Muscle of leg (tissue), 16 donors: ENCODE measurements at places on chromosomes 7 and 10. TPM values are rescaled to one million over a fixed set of nuclear protein-coding genes. Genes with fewer than 3 reads are reported as not detected.
A peak's percentile ranks its signal among the peaks of the same experiment; 100 is the strongest.

DNA sequence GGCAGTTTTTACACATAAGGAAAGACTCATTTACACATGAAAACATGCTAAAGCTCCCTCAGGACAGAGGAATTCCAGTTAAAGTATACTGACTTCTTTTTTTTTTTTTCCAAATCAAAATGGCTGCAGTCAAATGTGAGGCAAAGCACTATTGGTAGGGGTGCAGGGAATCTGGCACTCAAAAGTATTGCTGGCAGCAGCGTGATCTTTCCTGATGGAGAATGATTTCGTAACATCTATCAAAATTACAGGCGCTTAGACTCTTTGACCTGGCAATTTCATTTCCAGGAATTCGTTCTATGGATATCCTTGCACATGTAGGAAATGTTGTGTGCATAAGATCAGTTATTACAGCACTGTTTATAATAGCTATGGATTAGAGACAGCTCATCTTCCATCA lies 65.7 kb downstream of the VSTM4 start:
- peaks cover 33% of the 10 kb centered on the region for H3K36me3 ChIP-seq
- no peak overlapping the region for H3K4me3 ChIP-seq
- H3K27me3 ChIP-seq = no peaks in the 10 kb centered on the region

DNA sequence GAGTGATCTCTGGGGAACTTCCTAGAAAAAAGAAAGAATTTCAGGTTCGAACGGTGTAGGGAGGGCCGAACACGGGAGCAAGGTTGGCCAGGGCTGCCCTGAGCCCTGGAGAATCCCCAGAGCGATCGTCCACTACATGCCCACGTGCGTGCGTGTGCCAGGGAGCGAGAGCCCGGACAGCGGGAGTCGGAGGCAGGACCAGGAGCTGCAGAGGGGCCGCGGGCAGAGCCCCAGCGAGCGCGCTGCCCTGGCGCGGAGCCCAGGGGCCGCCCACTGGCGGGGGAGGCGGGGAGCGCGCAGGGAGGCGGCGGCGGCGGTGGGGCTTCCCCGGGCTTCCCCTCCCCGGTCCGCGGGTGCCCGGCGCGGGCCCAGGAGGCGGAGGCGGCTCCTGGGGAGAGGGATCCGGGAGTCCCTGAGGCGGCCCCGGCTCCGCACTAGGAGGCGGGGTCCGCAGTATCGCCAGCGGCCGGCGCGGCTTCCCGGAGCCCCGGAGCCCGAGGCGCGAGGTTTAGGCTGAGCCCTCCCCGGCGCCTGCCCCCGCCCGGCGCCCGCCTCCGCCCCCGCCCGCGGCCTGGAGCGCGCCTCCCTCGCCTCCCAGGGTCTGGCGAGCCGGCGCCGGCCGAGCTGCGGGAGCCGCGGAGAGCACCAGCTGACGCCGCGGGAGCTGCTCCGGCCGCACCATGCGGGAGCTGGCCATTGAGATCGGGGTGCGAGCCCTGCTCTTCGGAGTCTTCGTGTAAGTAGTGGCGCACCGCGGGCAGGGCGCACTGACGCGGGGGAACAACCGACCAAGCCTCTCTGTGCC lies at the start of gene PLPP4:
TSS of gene PLPP4 (plus strand) at position 602 of the 805 bp plus-strand sequence. CDS start at position 681, 79 bp downstream.
- peaks cover 12% of the 10 kb centered on the region for H3K4me1 ChIP-seq
- peak within 1 kb of the TSS; percentile 29 for H3K4me3 ChIP-seq
- H3K27ac ChIP-seq = no peak within 1 kb of the TSS
- no peaks in the 10 kb centered on the region for H3K36me3 ChIP-seq
- peaks cover 54% of the 10 kb centered on the region for H3K27me3 ChIP-seq
- peak; percentile 46 for DNase-seq

SLC13A1 gene
- not detected for polyA plus RNA-seq

GRCh38 chr10:71069909-71070666 lies 142.3 kb upstream of the UNC5B start:
- H3K27ac ChIP-seq = no peak overlapping the region
- H3K4me3 ChIP-seq = no peak overlapping the region
- H3K27me3 ChIP-seq = peaks cover 3% of the 10 kb centered on the region
- DNase-seq = no peak

GRCh38 chr7:155256761-155257481 lies 40.8 kb upstream of the INSIG1 start:
- peak; percentile 12 for DNase-seq
- H3K4me1 ChIP-seq = peaks cover 34% of the 10 kb centered on the region
- peaks cover 8% of the 10 kb centered on the region for H3K27me3 ChIP-seq
- no peak overlapping the region for H3K4me3 ChIP-seq
- H3K27ac ChIP-seq = peak overlapping the region; percentile 87
- H3K36me3 ChIP-seq = no peaks in the 10 kb centered on the region

DNA sequence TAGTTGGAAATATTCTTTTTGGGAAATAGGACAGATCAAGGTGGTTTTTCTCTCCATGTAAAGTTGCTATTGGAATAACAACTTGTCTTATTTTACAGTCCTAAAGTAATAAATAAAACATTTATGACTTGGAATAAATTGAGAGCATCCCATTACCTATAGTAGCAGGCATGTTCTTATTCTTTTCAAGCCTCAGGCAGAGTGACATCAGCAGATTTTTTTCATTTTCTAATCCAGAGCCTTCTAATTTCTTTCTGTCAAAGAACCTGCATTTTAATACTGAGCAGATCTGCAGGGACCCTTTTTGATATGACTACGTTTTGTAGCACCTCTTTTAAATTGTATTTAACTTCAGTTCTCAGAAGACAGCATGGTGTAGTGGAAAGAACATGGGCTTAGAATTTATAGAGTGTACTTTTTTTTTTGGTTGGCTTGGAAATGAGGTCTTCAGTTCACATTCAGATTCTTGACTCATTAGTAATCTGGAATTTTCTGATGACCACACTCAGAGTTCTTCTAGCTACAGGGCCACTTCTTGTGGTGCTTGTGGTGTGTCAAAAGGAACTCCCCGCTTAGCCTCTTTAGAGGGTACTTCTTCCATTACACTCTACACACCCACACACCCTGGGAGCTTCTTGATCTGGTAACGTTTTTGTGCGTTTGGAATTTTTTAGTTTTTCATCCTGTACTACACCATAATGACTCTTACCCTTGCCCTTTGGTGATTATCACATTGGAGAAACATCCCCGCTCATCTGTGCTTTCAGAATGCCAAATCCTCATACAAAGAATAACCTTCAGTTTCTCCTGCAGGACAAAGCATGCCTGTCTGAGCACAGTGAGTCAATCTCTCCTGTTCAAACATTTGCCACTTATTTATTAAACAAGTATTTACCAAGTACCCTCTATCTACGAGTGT lies 34.6 kb downstream of the AGK start:
- H3K4me1 ChIP-seq = no peaks in the 10 kb centered on the region
- peaks cover 7% of the 10 kb centered on the region for H3K36me3 ChIP-seq
- H3K4me3 ChIP-seq = no peak overlapping the region
- H3K27ac ChIP-seq = no peak overlapping the region
- no peaks in the 10 kb centered on the region for H3K27me3 ChIP-seq

LIPM gene
- 0.14 TPM for polyA plus RNA-seq

GRCh38 chr7:158613481-158613880 lies 25.9 kb upstream of the PTPRN2 start:
- DNase-seq = no peak
- no peaks in the 10 kb centered on the region for H3K4me1 ChIP-seq
- H3K36me3 ChIP-seq = peaks cover 7% of the 10 kb centered on the region
- no peak overlapping the region for H3K4me3 ChIP-seq
- no peak overlapping the region for H3K27ac ChIP-seq

DNA sequence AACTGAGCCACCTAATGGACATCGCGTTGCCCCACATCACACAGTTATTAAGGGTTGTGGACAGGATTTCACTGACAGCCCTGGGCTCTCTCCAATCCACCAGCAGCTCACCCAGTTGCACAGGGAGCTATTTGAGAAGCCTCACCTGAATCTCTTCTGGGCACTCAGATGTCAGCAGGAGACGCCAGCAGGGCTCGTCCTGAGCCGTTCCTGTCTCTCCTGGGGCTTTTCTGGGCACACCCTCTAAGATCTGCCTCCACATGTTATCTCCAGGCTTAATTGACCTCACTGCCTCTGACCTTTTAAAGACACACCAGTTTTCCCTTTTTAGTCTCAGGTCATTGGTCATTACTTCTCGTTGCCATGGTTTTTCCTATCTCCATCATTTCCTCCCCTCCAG lies 63.0 kb downstream of the GRID1 start:
- H3K36me3 ChIP-seq = no peaks in the 10 kb centered on the region
- H3K27ac ChIP-seq = no peak overlapping the region
- H3K4me3 ChIP-seq = no peak overlapping the region
- no peaks in the 10 kb centered on the region for H3K4me1 ChIP-seq

DNA sequence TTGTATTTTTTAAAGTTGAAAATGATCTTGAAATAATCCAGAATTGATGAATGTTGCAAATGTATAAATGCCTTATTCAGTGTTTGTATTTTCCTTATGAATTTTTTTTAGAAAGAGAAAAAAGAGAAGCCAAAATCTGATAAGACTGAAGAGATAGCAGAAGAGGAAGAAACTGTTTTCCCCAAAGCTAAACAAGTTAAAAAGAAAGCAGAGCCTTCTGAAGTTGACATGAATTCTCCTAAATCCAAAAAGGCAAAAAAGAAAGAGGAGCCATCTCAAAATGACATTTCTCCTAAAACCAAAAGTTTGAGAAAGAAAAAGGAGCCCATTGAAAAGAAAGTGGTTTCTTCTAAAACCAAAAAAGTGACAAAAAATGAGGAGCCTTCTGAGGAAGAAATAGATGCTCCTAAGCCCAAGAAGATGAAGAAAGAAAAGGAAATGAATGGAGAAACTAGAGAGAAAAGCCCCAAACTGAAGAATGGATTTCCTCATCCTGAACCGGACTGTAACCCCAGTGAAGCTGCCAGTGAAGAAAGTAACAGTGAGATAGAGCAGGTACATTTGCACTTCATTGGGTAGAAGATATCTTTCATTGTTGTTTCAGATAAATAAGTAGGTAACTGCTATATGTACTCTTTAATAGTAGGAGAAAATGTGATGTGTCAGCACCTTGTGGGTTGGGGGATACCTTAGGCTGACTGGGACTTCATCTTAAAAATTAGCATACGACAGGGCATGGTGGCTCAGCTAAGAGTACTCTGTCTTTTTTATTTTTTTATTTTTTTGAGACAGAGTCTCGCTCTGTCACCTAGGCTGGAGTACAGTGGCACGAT lies 3.9 kb downstream of the DDX21 start:
- H3K36me3 ChIP-seq = peaks cover 32% of the 10 kb centered on the region
- no peaks in the 10 kb centered on the region for H3K27me3 ChIP-seq
- H3K27ac ChIP-seq = no peak overlapping the region
- DNase-seq = no peak
- no peak overlapping the region for H3K4me3 ChIP-seq
- peaks cover 11% of the 10 kb centered on the region for H3K4me1 ChIP-seq

PCLO gene
- 0.59 TPM for polyA plus RNA-seq

DNA sequence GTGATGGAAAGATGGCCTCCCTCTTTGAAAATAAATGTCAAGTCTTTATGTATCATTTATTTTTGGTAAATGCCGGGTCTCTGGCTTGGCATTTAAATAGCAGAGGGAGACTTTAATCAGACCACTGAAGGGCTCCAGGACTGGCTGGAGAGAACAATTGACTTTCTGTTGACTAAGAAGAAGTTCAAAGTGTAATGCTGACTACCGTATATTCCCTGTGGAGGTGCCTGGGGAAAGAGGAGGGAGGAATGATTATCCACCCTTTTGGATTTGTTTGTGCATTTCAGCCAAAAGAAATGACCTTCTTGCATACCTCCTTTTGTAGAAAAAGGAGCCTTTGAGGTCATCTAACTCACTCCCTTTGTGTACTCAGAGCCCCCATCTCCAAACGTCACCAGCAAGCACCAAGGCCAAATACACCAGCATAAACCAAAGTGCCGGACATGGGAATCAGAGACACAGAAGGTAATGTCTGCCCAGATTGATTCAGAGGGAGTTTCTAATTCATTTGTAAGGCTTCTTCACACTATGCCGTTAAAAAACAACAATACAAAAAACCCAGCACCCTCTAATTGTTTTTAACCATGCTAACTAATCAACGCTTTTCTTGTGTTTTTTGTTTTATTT lies 75.2 kb downstream of the PRLHR start:
- DNase-seq = no peak
- no peaks in the 10 kb centered on the region for H3K27me3 ChIP-seq
- H3K36me3 ChIP-seq = no peaks in the 10 kb centered on the region
- no peak overlapping the region for H3K4me3 ChIP-seq

- no peaks in the 10 kb centered on the region for H3K4me1 ChIP-seq
- H3K36me3 ChIP-seq = no peaks in the 10 kb centered on the region
- no peak overlapping the region for H3K27ac ChIP-seq
- no peak overlapping the region for H3K4me3 ChIP-seq
- H3K27me3 ChIP-seq = no peaks in the 10 kb centered on the region
Observed at GRCh38 chr10:120667276-120667675, 183.9 kb upstream of the WDR11 start.

- H3K4me3 ChIP-seq = no peak overlapping the region
- H3K27ac ChIP-seq = no peak overlapping the region
- no peaks in the 10 kb centered on the region for H3K4me1 ChIP-seq
Observed at GRCh38 chr7:155685070-155685790, 40.8 kb downstream of the RBM33 start.

GRCh38 chr10:110225441-110225755 lies 18.0 kb downstream of the MXI1 start:
- no peak for DNase-seq
- H3K27ac ChIP-seq = peak overlapping the region; percentile 88
- H3K36me3 ChIP-seq = peaks cover 9% of the 10 kb centered on the region
- H3K27me3 ChIP-seq = no peaks in the 10 kb centered on the region
- peaks cover 24% of the 10 kb centered on the region for H3K4me1 ChIP-seq

DNA sequence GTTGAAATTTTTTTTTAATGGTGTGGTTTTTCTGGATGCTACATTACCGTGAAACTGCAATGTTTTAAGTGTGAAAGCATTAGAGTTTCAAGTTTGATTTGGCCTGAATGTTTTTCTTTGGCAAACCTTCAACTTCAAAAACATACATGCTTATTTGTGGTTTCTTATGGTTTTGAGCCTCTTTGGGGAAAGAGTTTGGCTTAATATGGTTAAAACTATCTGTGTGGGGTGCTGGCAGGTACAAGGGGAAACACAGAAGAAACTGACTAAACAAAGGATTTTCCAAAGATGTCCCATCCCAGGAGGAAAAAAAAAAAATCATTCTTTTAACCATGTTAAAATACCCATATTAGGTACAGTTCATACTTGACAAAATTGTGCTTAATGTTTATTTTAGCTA lies 121.1 kb downstream of the HGF start:
- no peaks in the 10 kb centered on the region for H3K27me3 ChIP-seq
- no peaks in the 10 kb centered on the region for H3K4me1 ChIP-seq
- DNase-seq = peak; percentile 28
- no peak overlapping the region for H3K27ac ChIP-seq
- no peaks in the 10 kb centered on the region for H3K36me3 ChIP-seq
